ENCODE measurements at places on chromosomes 7 and 10.

DNA sequence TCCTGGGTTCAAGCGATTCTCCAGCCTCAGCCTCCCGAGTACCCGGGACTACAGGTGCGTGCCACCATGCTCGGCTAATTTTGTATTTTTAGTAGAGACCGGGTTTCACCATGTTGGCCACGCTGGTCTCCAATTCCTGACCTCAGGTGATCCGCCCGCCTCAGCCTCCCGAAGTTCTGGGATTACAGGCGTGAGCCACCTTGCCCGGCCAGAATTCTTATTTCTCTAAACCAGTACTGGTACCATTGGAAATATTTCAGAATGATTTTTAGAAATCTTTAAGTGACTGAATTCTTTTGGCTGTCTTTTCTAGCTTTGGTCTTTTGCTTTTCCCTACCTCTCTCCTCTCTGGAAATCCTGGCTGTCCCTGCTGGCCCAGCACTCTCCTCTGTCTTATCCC is 2.8 kb downstream of the GNAI1 start:
- DNase-seq: no peak

DNA sequence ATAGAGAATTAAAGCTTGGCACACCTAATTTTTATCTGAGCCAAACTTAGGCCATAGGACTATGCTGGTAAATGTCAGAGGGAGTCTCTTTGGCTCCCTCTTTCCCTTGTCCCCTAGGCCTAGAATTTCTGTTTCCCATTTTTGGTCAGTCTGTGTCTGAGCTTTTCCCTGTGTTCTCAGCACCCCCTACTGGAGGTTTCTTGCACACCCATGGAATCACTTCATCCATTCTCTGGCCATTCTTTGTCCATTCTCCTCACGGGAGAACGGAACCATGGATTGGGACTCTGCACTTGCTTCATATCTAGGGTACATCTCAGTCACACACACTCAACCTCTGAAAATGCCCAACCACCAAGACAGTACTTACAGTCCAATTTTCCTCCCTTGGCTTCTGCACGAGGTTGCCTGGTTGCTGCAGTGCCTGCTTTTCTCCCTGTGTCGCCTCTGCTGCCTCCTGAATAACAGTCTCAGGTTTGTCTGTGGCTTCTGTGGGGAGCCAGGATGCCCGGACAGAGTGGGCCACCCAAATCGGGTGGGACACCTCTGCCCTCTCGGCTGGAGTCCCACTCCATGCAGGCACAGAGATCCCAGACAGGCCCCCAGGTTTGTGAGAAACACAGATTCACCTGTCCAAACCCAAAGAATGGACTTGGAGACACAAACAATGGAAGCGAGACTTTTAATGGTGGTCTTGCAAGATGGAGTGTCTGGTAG is 35.1 kb upstream of the DNAH11 start:
- no peak for DNase-seq

GRCh38 chr10:93491602-93492121 is 4.8 kb upstream of the CEP55 start:
- no peak for DNase-seq

DNA sequence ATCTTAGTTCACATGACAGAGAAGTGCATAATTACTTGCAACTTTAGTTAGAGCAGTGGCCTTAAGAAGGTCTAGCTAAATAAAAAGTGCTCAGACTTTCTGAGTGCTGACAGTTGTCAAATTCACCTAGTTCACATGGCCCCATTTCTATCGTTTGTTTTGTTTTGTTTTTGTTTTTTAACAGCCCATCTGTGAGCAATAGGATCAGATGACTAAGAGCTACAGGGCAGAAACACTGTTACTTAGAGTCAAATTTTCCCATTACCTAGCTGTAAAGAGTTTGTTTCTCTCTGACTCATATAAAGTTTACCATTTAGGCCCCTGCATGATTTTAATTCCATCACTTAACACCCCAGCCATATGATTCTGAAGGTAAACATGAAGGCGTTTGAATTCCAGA is 18.8 kb downstream of the CAV1 start:
- DNase-seq: no peak

GRCh38 chr10:4596951-4597350 is 229.1 kb upstream of the AKR1E2 start:
- DNase-seq: no peak

- DNase-seq: no peak
These were observed 34.0 kb downstream of the PRSS2 start for GRCh38 chr7:142804728-142805207.

DNA sequence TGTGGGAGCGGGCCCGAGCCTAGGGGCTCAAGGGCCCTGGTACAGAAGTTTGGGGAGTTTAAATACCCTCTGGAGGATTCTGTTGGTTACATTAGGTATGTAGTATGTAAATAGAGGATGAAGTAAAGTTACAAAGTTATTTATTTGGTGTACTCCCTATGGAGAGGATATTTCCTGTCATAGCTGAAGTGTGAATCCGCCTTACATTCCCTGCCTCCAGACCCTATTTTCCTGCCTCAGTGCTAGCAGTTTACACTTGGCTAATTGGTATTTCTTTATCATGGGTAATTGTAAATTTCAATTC is 60.6 kb upstream of the KLF14 start:
- DNase-seq: no peak

DNA sequence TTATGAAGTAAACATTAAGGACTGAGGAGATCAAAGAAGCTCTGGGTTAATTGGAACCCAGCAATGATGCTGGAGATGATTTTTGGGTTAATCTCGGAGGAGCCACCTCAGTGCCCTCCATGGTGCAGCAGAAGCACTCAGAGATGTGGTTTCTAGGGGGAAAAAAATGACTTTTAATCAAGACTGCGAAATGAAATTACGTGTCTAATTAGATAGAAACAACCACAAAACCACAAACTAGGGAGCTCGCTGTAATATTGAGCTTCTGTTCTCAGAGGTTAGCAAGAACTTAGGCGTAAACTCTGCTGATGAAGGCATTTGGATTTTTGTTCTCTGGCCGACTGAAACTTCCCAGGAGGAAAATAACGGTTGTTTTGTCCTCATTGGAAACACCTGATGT is 319.0 kb downstream of the GRID1 start:
- DNase-seq: no peak

- DNase-seq: no peak
These were observed 56.0 kb upstream of the COMTD1 start for GRCh38 chr10:75291805-75292204.

GRCh38 chr10:112282086-112282485 is 1.1 kb upstream of the TECTB start:
- DNase-seq: no peak

DNA sequence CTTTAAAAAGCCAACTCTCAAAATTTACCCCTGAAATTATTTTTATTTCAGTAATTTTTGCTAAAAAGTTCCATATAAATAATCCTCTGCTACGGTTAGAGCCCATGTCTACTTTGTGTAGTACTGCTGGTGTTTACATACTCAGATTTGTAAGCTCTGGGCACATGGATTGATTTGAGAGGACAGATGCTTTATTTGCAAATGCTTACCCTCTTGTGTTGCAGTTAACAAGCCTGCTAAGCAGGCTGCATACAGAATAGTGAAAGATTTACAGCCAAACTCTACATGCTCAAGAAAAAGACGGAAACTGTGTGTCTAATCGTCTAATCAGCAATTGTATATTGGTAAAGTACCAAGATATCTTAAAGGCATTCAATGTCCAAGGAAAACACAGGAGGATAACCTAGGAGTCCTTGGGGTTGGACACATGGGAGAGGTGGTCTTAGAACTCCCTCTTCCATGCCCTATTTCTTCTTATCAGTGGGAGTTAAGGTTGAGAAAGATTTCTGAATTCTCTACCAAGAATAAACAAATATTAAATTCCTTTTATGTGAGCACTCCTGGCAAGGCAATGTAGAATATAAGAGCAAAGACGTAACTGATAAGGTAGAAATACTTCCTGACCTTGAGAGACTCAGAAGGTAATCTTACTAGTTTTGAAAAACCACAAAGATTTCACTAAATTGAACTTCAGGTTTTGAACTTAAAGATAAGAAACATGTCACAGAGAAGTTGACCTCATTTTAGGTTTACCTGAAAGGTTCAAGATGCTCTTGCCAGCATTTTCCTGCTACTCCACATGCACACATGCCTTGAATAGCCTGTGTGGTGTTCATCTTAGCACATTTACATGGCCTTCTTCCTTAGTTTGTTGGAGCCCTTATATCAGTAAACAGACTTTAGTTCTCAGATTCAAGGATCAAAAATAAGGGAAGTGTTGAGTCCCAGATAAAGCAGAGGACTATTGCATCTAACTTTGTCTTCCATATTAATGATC is 1216.5 kb downstream of the SORCS3 start:
- DNase-seq: no peak

DNA sequence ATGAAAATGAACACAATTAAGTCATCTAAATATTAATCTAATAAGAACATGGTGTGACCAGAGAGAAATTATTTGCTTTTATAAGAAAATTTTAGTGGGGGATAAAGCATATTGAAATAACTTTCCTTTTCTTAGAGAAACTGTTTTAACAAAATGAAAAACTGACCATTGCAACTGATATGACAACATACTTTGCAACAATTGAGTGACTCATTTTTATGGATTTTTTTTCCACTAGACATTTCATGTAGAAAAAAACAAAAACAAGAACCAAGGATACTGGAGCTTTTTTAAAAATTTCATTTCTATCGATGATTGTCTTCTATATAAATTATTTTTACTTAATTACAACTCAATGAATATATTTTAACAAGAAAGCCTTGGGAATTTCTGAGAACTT is 90.0 kb downstream of the C1GALT1 start:
- no peak for DNase-seq

- no peak for DNase-seq
These were observed 71.4 kb downstream of the CUZD1 start for GRCh38 chr10:122774231-122774630.

DNA sequence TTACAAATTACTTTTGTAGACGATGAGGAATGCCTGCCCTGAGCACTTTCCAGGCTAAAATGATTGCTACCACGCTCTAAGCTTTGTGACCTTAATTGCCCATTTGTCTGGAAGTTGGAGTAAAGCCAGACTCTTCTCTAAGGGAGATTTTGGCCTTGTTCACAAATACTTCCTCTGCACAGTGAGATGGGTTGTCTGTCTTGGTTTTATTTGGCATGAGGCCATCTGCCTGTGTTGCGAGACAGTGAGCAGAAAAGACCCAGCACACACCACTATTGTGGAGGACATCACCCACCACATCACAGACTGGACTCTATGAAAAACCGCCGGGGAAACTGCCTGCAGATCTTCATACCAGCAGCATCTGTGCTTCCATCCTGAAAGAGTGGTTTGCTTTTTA is 138.4 kb downstream of the BICC1 start:
- no peak for DNase-seq

GRCh38 chr7:47552621-47553020 is 29.3 kb downstream of the TNS3 start:
- DNase-seq: no peak

DNA sequence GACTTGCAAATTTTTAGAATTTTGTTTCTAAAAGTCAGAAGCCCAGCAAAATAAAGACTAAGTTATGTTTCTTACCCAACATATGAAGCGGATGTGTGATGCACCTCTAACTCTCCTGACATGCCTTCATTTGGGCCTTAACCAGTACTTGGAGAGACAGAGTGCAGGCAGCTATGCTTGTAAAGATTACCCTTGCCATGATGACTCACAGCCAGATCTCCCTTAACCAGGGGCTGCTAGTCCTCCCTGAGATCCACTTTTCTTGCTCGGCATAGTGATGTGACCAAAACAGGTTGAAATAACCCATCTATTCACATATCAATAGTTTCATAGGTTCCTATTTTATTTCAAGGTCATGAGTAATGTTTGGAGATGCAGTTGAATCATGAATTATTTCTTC is 43.6 kb downstream of the PPP1R3A start:
- DNase-seq: no peak

DNA sequence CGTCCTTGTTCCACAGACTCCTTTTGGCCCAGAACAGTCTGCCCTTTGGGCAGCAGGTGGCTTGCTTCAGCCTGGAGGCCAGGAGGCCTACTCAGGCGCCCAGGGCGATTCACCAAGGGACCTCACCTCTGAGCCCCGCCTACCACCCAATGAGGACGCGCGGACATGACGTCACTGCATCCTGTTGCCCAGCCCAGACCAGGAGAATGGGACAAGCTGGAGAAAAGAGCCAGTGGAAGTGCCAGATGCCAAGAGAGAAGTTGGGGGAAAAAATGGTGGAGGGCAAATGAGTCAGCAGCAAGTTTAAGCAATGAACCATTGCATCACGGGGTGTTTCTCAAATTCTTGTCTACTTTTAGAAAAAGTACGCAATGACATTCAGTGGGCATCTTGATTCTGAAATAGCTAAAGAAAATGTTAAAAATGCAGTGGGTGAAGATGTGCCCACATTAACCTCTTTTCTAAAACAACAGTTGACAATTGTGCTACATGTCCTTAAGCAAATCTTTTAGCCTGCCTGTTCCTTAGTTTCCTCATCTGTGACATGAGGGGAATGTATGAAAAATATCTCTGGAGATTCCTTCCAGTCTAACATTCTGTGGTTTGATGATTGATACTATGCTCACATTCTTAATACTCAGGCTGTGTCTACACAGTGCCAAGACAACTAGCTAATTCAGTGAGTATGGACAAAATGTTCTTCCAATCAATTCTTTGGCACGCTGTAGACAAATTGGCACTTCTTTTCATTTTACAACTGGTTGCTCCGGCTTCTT is 23.9 kb upstream of the LEP start:
- DNase-seq: no peak

DNA sequence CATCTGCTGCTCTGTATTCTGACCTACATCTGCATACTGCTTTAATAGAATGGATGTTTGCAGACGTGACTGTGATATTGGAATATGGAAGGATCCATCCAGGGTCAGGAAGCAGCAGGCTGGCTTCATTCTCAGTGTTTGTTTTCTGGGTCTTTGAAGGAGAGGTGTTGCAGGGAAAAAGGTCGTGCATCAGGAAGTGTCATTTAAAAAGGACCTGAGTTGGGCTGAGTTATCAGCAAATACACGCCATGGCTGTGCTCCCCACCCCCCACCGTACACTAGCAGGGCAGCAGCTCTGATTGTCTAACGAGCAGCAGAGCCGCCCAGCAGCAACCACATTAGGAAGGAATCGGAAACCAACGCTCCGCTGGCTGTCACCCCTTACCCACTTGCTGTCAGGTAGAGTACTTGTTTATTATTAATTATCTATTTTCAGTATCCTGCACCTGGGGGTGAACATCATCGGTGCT is 63.1 kb upstream of the STEAP1B start:
- DNase-seq: no peak

DNA sequence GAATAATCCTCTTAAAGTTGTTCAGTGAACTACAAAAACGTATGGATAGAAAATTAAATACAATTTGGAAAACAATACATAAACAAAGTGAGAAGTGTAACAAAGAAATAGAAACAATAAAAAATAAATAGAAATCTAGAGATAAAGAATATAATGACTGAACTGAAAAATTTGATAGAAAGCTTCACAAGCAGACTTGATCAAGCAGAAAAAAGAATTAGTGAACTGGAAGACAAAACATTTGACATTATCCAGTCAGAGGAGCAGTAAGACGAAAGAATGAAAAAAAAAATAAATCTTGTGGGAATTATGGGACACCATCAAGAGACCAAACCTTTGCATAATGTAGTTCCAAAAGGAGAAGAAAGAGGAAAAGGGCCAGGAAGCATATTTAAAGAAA is 32.4 kb upstream of the NPY start:
- no peak for DNase-seq

Data from anterior cingulate cortex (tissue), 58 donors.